Iris pigment epithelial cell (primary cell): ENCODE measurements at places on chromosomes 7 and 10.
A peak's percentile ranks its signal among the peaks of the same experiment; 100 is the strongest.

GRCh38 chr10:125008689-125009638 lies 67.0 kb downstream of the ZRANB1 start:
- DNase-seq: no peak

GRCh38 chr10:127736222-127736914 lies 617 bp upstream of the FOXI2 start:
- DNase-seq: no peak

DNA sequence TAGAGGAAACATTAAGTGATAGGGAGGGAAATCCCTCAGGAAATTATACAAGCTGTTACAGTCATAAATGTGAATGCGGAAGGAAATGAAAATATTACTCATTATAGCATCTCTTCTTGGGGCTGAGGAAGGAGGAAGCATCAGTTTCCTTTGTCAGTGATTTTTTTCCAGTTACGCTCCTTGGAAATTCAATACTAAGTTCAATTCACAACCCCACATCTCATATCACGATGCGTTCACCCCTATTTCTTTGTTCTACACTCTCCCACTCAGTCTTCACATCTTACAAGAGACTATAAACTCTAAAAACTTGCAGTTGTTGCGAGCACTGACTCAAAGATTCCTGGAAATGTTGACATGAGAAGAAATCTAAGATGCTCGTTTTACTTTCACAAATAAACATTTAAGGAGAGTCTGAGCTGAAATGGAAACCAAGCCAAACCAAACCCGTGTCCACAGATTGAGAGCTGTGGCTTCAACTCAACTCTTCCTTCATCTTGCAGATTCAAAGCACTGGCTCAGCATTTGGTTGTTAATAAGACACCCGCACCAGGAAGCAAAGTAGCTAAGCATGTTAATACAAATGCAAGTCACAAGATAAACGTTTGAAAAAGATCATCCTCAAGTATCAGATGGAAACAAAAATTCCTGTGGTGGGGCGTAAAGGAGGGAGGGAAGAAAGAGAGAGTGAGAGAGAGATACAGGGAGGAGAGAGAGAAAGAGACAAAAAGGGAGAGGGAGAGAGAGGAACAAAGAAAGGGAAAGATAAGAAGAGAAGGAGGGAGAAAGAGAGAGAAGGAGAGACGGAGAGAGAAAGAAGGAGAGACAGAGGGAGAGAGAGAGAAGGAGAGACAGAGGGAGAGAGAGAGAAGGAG lies 150.0 kb upstream of the RSU1 start:
- DNase-seq: peak; percentile 86

- DNase-seq: no peak
Measured at GRCh38 chr7:82904871-82905270, 257.8 kb downstream of the PCLO start.

- no peak for DNase-seq
Measured at GRCh38 chr10:126097558-126098225, 201.3 kb downstream of the FANK1 start.

DNA sequence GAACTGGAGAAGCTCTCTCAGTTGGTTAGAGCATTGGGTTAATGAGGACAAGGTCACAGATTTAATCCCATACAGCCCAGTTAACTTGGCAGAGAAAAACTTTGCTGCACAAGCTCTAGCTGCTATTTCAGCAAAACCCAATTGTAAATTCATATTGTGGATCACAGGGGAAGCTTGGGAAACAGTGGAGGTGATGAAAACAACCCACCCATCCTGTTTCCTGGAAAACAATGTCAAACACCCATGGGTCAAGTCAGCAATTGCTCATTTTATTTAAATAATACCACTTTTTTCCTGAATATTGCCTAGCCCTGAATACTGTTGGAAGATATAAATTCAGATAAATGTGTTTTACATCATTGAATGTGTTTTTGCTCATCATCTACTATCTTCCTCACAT lies 900.6 kb upstream of the LRRTM3 start:
- no peak for DNase-seq

DNA sequence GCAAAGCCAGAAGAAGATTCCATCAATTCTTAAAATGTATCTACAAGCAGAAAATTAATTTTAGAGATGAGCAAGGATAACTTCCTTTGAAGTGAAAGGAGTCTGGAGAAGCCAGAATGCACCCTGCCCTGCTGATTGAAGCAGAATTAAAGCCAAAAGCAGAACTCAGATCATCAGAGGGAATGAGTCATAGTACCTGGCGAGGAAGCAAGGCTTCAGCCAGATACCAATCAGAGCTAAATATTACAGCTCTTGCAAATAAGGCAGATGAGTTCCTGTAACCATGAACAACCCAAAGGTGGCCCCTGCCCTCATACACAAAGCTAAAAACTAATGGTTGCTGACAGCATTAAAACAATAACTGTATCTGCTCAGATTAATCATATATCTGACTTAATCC lies 10.4 kb downstream of the HTR7 start:
- peak; percentile 75 for DNase-seq

DNA sequence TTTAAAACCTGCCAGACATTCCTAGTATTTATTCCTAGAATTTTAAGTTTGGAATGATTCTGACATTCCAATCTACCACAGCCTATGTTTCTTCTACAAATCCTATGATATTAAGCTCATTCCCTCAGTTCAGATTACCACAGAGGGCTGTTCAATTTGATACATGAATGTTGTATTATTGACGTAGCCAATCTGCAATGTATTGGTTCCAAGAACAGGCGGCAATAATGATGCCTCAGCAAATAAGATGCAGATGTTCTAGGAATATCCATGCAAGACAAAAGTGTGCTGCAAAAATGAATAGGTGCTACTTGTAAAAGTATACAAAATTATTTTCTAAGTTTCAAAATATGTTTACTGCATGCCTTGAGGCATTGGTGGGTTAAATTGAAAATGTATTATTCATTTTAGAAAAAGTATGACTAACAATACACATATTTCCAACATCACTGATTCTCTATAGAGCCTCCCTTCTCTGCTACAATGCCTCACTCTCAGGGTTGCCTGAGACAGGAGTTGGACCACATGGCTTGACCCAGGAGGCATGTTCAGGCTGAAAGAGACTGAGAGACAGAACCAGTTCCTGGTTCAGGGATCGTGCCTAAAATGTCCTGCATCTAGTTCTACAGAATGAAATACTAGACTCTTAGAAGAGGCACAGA lies 94.1 kb upstream of the CREB5 start:
- no peak for DNase-seq
